ENCODE measurements at places on chromosomes 12 and 14.

- no peak for DNase-seq
Observed at GRCh38 chr12:22800332-22800731, 175.4 kb downstream of the ETNK1 start.

DNA sequence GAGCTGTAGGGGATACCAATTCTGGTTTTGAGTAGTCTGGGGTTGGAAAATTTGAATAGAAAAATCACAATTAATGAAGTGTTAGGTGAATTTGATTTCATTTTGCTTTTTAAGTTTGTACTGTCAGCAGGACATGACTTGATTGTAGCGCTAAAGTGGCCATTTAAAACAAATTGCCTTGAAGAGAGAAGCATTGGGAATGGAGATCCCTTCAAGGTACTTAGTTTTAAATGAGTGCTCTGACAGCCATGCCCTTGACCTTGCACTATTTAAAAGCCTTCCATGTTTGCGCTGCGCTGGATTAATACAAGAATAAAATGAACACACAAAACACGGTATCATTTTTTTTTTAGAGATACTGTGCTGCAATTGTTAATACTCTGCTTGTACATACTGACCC is 345.9 kb downstream of the NAV3 start:
- no peak for DNase-seq

- DNase-seq, result no peak
Observed at GRCh38 chr12:50246197-50246865, 37.0 kb downstream of the LIMA1 start.

DNA sequence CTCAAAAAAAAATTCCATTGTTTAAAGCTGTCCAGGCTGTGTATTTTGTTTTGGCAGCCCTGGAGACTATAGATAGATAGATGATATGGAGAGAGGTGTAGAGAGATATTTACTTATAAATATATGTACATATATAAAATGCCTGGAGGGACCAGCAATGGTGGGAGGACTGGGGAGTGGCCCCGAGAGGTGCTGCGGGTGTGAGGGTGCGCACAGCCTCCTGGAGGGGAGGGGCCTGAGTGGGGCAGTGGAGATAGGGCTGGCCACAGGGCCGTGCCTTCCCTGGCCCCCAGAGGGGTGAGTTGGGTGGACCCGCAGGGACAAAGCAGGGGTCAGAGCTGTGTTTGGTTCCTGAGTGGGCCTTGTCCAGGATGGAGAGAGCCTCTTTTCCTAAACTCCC is 6.5 kb downstream of the ADSS1 start:
- no peak for DNase-seq

DNA sequence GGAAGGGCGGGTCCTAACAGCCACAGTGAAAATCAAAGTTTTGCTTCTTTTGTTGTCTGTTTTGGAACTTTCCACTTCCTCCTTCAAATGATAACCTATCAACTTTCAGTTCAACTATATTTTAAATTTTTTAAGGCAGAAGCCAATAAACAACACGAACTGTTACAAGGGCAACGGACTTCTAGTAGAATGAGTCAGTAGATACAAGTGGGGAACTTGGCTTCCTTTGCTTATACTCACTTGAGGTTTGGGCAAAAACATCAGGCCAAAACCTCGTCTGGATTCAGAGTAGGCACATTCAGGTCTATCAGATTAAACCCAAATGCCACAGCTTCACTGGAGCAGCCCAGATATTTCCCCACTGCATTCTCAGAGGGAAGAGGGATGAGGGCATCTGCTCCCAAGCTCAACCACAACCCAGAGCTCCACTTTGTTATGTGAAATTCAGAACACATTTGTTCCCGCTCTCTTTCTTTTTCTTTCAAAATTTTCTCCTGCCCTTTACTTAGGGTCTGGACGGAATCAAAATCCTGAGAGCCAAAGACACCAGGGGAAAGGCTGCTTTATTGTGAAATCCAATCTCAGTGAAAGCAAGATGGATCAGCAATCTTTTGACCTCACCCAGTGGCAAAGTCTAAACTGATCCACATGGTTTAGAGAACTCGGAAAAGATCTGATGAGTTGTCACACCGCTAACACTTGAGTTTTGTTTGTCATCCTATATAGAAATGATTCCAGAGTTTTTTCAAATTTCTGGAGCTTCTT is 152.5 kb upstream of the BTG1 start:
- no peak for DNase-seq

- no peak for DNase-seq
Observed at GRCh38 chr14:58145936-58146335, 6.1 kb downstream of the ARMH4 start.

DNA sequence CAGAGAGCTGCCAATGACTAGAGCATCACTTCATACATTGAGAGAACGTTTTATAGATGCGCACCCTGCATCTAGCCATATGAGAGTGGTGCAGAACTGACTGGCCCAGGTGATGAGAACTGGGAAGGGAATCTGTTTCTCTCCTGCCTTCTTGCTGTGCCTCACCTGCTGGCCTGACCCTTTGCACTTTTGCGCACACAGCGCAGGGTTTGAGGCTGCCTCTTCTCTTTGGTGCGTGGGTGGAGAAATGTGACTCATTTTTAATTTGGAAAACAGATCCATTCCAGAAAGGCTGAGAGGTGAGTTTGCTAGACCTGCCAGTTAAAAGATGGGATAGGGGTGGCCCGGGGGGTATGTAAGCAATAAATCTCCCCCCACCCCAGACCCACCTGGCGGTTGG is 453 bp upstream of the ESRRB start:
- DNase-seq, result no peak

- no peak for DNase-seq
Observed at GRCh38 chr12:78439666-78440065, 424.9 kb upstream of the SYT1 start.

- no peak for DNase-seq
Observed at GRCh38 chr12:54692353-54692752, 44.2 kb upstream of the DCD start.

DNA sequence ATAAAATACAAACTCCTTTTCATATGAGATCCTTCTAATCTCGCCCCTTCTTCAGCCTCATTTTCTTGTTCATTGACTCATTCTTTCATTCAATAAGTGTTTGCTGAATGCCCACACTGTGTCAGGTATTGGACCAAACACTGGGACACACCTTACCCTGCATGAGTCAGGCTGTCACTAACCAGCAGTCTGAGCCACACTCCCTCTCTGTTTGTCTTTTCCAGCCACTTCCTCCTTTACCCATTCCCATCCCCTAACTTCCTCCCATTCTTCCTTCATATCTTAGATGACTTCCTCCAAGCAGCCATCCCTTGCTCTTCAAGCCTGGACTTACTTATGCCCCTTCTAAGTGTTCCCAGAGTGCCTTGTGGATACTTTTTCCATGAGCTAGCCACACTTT is 27.0 kb upstream of the HIF1A start:
- DNase-seq, result no peak

DNA sequence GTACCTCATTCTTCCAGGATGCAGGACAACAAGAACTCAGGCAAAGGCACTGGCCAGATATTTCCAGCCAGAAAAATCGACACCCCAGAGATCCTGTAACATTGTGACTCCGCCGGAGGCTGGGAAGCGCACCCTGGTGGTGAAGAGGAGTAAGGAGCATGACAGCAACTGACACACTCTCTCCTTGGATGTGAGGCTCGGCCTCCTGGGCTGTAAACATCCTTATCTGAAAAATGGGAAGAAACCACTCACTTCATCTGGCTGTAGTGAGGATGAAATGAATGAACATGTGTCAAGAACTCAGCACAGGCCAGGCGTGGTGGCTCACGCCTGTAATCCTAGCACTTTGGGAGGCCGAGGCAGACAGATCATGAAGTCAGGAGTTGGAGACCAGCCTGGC is 27.5 kb downstream of the TCHP start:
- peak; percentile 37 for DNase-seq

GRCh38 chr12:47991106-47992061 is 12.9 kb downstream of the COL2A1 start:
- DNase-seq, result no peak

- DNase-seq, result no peak
Observed at GRCh38 chr12:45478931-45479330, 250.6 kb upstream of the ARID2 start.

GRCh38 chr12:65192963-65193516 is 23.7 kb downstream of the LEMD3 start:
- no peak for DNase-seq

DNA sequence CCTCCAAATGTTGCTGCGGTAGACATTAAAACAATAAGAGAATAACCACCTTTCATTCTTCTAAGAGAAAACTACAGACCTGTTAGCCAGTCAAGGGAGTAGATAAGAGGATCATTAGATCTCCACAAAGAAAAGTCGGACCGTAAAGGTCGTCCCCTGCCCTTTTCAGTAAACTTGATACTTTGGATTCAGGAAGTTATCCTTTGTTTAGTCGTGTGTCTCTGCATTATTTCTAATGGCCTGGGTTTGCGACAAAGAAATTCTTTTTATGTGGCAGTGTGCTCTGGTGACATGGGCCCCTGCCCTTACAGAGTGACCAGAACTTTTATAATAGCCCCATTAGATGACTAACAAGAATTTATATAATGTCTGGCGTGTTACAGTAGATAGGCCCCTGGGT is 44.6 kb upstream of the EVL start:
- DNase-seq, result no peak

DNA sequence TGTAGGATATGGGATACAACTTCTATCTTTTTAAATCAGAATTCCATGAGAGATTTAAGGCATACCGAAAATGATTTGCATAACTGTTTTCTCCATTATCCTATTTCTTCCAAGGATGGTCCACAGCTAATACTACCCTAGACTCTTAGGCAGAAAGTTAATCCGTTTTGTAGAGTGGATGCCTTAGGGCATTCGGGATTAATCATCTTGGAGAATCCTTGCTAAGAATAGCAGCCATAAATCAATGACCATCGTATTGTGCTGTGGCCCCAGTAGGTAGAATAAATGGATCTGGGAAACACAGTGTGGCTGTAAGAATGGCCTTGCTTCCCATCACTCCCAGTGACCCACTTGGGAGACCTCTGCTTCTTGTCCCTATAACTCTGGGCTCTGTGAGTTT is 99.6 kb downstream of the SSPN start:
- DNase-seq, result no peak

DNA sequence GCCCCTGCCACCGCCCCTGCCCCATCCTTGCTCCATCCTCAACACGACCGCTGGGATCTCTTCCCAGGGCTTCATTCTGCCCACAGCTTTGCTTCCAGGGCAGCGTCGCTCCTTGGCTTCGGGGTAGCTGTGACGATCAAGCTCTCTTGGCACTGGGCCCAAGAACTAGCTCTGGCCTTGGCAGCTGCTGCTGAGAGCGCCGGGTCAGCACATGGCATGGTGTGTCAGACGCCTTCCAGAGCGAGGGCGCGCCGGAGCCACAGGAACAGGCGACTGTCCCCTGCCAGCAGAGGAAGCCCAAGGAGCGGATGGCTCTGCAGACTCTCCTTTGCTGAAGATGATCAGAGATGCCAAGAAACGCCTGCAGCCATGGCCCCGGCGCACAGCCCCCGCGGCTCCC is 15.9 kb downstream of the RAB35 start:
- DNase-seq, result no peak

- no peak for DNase-seq
Observed at GRCh38 chr12:4112290-4112689, 161.3 kb upstream of the CCND2 start.

- no peak for DNase-seq
Observed at GRCh38 chr12:101563212-101563611, 31.6 kb upstream of the MYBPC1 start.

- no peak for DNase-seq
Observed at GRCh38 chr12:6452245-6452943, 552 bp downstream of the TAPBPL start.

- DNase-seq, result no peak
Observed at GRCh38 chr14:92353447-92353846, 30.5 kb downstream of the SLC24A4 start.

- no peak for DNase-seq
Observed at GRCh38 chr12:38759621-38760020, 145.8 kb downstream of the CPNE8 start.

DNA sequence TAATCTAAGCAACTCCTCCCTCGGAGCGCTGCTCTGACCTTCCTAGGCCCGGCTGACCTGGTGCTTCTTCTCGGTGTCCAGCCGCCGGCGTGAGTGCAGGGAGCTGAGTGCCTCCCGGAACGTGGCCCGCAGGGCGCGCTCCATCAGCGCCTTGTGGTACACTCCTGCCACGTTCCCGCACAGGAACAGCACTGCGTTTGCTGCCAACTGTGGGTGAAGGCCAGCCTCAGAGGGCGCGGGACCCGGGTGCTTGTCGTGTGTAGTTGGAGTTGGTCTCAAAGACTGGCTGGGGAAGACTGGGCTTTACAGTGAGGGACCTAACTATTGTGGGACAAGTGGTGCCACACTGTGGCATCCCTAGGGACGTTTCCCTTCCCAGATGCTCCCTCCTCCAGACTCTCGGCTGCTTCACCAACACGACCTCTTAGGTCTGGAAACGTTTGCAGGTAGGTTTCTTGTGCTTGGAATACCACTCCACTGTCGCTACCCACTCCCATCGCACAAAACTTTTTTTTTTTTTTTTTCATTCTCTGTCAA is 3.1 kb downstream of the ADCY4 start:
- no peak for DNase-seq
